ENCODE measurements at places on chromosomes 6 and 20.

DNA sequence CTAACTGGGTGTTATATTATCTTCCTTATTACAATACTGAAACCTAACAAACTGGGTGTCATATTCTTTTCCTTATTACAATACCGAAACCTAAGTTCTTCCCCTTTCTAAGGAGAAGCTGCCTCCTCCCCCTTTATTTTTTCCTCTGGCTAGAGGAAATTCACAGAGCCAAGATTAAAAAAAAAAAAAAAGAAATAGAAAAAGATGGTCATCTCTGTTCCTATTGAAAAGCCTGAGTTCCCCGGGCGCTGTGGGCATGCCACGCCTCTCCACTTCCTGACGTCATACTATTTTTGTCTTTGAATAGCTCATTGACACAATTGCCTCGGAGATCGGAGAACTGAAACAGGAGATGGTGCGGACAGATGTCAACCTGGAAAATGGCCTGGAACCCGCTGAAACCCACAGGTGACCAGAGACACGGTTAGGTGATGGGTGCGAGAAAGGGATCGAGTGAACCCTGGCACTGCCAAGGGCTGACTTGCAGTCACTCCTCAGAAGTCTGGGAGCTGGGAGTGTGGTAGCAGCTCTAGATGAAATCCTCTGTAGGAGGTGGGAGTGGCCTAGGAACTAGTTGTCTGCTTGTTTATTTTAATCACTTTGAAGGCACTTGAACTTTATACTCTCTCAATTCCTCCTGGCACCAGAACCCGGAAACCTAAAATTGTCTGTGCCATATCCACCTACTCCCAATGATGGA, 82.2 kb upstream of the NAA20 start:
- DNase-seq: no peak

DNA sequence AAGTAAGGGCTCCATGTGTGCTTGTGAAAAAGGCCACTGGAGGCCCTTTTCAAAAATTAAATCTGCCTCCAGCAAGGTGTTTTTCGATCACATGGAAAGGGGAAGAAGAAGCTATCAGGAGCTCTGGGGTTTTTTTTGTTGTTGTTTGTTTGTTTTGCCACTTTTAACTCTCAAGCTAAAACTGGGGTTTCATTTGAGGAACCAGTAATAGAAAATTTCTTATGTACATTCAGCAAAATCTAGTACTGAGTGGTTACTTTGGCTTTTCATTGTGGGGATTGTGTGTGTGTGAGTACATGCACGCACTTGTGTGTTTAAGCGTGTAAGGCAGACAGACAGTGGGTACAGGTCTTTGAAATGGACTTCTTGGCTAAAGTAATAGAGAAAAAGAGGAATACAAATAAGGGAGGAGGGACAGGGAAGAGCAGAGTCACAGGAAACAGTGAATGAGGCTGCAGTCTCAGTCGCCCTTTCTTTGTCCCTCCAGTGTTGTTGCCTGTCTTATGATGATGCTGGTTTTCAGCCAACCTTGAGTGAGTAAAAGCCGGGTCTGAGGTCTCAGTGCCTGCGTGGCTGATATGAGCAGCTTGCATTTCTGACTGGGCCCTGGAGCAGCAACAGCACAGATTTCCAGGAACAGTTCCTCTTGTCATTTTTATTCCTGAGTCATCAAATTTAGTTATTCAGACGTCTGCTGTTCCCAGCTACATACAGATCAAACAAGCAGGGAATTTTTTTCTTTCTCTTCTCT, 26.2 kb downstream of the SLC16A10 start:
- DNase-seq: no peak

DNA sequence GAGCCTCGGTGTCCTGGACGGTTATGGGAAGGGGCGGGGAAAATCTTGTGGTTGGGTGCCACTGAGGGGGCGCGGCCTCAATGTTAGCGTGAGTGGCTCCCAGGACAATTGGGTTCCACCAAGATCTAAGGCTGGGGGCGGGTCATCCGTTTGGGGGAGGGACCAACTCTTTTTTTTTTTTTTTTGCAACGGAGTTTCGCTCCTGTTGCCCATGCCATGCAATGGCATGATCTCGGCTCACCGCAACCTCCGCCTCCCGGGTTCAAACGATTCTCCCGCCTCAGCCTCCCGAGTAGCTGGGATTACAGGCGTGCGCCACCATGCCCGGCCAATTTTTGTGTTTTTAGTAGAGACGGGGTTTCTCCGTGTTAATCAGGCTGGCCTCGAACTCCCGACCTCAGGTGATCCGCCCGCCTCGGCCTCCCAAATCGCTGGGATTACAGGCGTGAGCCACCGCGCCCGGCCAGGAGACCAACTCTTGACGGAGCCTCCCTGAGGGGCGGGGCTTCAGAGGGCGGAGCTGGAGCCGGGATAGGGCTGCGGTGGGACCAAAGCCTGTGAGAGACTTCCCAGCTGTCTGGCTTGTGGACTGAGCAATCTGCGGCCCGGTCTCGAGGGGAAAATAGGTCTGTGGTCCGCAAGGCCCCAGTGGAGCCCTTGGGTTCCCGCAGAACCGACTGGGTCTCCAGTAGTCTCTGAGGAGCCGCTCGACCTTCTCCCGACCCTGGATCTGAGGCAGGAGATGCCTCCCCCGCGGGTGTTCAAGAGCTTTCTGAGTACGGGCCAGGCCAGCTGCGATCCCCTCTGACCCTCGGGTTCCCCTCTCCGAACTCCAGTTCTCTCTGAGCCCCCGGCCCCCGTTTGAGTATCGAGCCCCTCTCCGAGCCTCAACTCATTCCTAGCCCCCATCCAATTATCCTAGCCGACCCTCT, 1.1 kb downstream of the SPAG4 start:
- no peak for DNase-seq

DNA sequence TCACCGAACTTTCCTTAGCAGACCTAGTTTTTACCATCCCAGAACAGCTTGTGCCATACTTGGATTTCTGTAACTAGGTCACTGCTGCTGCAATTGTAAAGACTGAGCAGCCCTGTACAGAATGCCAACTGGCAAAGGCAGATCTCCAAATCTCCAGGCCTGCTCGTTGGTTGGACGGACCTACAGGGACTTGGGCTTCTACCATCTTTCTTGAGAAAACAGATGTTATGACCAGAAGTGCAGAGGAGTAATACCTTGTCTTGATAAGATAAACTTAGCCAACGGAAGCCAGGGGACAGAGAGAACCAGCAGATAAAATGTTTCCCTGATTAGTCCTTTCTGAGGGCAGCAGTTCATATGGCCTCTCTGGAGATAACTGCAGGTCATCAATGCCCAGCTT, 304.1 kb downstream of the RFPL4B start:
- DNase-seq: no peak

GRCh38 chr20:13638496-13639149, at the start of gene TASP1:
Gene TASP1 (minus strand): TSS chr20:13638932. CDS start chr20:13630078, 8,854 bp downstream.
- peak; percentile 92 for DNase-seq

DNA sequence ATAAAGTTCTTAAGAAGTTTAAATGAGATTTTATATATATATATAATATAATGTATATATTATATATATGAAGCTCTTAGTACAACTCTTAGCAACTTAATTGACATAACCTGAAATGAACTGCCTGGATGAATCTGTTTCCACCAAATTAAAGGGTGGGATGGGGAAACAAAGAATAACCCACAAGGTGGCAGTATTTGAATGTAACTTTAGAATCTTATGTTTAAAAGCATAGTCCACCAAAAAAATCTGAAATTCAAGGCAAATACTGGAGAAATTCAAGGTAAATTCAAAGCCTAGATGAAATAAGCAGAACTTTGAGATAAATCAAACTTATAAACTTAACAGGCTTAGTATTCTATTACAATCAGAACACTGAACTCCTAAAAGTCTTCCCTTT, 4.4 kb upstream of the IBTK start:
- DNase-seq: no peak

GRCh38 chr6:169087443-169088041, 166.1 kb downstream of the THBS2 start:
- no peak for DNase-seq

GRCh38 chr20:53595018-53595378, 1.4 kb upstream of the ZNF217 start:
- no peak for DNase-seq

GRCh38 chr6:121711472-121711871, 276.0 kb downstream of the GJA1 start:
- no peak for DNase-seq

GRCh38 chr6:111709615-111710398, 104.1 kb upstream of the TRAF3IP2 start:
- DNase-seq: peak; percentile 47

DNA sequence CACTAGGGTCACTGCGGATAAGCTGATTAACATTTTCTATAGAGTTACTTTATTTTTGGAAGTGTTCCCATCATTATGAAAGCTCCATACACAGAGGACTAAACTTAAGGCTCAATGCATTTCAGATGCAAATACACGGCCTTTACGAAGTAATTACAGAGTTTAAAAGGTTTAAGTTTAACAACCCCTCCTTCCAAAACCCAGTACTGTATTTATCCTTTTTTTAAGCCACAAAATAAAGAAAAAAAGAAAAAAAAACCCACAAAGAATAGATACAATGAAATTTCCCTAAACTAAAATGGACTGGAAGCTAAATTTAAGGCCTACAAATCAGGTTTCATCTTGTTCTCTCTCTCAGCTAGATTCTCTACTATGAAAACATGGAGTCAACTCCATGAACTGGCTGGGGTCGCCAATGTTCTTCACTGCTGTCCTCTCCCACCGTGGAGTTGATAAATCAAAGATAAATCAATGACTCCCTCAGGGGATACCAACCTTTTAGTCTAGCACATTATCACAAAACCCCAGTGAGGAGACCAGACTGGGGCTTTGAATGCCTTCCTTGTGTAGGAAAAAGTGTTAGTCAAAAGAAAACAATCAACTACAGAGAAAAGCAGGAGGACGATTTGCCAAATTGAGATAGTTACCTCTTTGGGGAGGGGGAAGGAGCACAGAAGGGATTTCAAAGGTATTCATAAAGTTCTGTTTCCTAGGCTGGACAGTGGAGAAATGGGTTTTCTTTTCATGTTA, 52.5 kb downstream of the TNFRSF21 start:
- DNase-seq: no peak

DNA sequence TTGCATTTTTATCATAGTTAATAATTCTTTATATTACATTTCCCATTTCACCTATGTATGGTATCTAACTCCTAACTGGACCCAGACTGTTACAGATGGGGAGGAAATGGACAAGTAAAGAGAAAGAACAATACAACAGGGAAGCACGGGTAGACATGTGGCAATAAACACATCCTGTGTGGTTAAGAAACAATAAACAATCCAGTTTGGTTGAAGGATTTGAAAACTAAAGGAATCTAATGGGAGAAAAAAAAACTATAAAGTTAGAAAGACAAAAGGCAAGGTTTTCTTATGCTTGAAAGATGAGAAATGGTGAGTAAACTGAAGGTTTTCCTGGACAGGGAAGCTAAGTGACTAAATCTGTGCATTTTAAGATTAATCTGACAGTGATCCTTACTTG, 34.9 kb upstream of the ALDH8A1 start:
- no peak for DNase-seq

GRCh38 chr20:8601542-8601912, 467.4 kb upstream of the PLCB4 start:
- peak; percentile 30 for DNase-seq

GRCh38 chr6:23055523-23055922, 486.2 kb downstream of the HDGFL1 start:
- DNase-seq: no peak

DNA sequence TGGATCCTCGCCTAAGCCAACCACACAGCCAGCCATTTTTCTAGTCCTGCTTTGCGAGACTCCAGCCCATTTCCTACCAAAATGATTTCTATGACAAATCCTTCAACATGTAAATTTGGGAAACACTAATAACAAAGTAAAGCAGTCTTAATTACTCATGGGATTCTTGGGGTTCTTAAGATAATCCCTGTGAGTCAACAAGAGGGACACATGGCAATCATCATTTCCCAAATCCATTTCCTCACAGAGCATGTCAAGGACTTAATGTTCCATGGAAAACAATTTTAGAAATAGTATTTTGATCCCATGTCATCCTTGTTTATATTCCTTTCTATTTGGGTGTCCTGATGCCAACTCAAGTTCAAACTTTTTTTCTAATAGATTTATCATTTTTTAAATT, 322.7 kb upstream of the NOX3 start:
- DNase-seq: no peak

- no peak for DNase-seq
These were observed 13.5 kb upstream of the XRN2 start for GRCh38 chr20:21289651-21290050.

DNA sequence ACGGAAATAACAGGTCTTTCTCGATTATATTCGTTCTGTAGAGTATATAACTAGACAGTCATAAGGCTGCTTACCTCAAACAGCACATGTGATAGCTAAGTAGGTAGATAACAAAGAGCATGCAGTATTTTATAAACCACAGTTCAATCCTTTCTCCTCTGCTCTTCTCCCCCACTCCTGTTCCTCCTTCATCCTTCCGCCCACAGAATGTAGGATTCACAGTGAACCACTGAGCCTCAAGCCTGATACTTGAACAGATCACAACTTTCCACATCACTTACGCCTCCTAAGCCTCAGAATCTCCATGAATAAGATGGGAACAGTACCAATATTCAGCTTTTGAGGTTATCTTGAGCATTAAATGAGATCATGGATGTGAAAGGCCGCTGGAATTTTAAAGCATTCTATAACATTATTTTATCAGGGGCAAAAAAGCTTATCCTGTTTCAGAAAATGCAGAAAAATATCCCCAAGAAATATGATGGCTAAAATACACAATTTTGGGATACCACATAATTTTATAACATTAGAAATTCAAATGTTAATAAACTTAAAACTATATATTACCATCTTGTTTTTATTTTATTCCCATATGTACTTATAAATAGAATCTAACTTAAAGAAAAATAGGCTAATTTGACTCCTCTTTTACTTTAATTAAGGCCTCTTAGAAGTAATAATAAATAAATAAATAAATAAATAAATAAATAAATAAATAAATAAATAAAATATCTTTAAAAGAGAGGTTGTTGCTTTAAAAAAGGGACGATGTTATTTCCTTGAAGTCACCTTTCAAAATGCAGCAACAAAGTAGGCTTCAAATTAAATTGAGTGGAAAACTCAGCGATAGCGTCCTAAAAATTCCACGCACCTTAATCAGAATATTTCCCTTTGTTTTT, 33.4 kb downstream of the MTFR2 start:
- no peak for DNase-seq

GRCh38 chr6:27088068-27088467, 159.4 kb upstream of the PRSS16 start:
- DNase-seq: no peak

DNA sequence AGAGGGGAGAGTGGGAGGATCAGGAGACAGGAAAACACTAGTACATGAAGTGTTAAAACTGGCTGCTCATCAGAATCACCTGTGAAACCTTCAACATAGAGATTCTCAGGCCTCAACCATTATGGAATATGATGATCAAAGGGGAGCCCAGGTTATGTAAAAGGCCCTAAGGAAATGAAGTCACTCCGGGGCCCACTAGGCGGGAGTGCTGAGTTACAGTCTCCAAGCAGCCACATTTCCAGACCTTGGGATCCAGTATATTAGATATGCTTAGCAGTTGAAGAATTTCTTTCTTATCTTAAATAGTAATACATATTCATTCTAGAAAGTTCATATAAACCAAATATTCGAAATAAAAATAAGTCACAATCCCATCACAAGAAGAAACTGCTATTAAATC, 476.3 kb downstream of the PRKN start:
- no peak for DNase-seq

Measured in GM19239 (cell line).